NCI-H2227 treated with DMSO at 0.1 percent for 48 hours (cell line): ENCODE measurements at places on chromosomes 16 and 17.
A peak's percentile ranks its signal among the peaks of the same experiment; 100 is the strongest.

DNA sequence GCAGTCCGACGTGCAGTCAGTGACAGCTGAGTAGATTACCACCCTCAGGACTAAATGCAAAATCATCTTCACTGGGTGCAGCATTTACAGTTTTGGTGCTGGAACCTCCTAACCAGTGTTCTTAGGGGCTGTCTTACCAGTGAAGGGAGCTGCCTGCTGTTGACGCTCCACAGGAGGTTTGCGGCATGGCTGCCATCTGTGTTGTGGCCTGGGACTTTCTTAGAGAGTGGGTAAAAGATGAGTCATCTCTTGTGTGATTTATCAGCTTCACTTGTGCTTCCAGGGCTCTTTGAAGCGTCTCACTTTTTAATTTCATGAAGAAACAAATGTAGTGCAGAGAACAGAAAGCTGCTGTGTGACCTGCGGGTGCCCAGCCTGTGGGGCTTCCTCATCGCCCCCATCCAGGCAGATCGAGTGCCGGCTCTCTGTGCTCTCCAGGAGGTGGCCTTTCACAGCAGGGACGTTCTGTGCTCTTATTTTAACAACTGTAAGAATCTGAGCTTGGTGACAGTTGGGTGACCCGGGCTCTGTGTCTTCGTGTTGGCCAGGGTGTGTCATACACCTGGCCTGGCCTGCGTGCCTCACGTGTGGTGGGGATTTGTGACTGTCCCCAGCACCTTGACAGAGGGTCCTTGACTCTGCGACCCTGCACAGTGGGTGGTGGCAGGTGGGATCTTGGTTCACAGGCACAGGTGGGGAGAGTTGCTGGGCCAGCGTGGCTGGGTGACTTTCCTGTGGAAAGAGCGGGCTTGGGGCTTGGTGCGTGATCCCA is 24.3 kb upstream of the ZNF750 start:
- peak; percentile 34 for DNase-seq

- no peak for DNase-seq
Measured at GRCh38 chr17:67478401-67479041, 101.4 kb downstream of the PITPNC1 start.

- no peak for DNase-seq
Measured at GRCh38 chr17:50440838-50441829, 15.1 kb downstream of the ACSF2 start.

GRCh38 chr16:79372503-79373184 is 227.9 kb downstream of the MAF start:
- peak; percentile 2 for DNase-seq

DNA sequence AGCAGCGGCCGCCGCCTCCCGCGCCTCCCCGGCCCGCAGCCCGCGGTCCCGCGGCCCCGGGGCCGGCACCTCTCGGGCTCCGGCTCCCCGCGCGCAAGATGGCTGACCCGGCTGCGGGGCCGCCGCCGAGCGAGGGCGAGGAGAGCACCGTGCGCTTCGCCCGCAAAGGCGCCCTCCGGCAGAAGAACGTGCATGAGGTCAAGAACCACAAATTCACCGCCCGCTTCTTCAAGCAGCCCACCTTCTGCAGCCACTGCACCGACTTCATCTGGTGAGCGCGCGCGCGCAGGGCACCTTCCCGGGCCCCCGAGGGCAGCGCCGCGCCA is 258 bp downstream of the PRKCB start:
- no peak for DNase-seq

DNA sequence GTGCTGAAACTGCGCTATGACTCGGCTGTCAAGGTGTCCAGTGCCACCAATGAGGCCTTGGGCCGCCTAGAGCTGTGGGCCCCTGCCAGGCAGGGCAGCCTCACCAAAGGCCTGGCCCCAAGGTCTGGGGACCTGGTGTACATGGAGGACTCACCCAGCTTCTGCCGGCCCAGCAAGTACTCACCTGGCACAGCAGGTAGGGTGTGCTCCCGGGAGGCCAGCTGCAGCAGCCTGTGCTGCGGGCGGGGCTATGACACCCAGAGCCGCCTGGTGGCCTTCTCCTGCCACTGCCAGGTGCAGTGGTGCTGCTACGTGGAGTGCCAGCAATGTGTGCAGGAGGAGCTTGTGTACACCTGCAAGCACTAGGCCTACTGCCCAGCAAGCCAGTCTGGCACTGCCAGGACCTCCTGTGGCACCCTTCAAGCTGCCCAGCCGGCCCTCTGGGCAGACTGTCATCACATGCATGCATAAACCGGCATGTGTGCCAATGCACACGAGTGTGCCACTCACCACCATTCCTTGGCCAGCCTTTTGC is 25.0 kb downstream of the WNT9B start:
- no peak for DNase-seq

DNA sequence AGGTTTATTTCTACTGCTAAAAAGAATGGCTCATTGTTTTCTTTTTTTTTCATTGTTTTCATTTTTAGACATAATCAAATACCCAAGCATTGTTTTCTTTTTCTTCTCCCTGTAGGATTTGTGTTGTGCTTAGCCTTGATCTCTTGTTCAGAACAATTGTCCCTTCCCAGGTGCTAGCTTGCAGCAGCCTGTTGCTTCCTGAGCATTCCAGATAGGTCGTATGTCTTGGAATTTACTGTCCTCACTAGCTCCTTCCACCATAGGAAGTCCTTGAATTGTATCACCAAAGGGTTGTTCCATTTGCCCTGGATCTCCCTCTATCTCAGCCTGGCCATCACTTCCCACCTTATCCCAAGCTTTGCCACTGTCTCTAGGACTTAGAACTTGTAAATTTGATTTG is 10.0 kb upstream of the VPS4A start:
- no peak for DNase-seq

DNA sequence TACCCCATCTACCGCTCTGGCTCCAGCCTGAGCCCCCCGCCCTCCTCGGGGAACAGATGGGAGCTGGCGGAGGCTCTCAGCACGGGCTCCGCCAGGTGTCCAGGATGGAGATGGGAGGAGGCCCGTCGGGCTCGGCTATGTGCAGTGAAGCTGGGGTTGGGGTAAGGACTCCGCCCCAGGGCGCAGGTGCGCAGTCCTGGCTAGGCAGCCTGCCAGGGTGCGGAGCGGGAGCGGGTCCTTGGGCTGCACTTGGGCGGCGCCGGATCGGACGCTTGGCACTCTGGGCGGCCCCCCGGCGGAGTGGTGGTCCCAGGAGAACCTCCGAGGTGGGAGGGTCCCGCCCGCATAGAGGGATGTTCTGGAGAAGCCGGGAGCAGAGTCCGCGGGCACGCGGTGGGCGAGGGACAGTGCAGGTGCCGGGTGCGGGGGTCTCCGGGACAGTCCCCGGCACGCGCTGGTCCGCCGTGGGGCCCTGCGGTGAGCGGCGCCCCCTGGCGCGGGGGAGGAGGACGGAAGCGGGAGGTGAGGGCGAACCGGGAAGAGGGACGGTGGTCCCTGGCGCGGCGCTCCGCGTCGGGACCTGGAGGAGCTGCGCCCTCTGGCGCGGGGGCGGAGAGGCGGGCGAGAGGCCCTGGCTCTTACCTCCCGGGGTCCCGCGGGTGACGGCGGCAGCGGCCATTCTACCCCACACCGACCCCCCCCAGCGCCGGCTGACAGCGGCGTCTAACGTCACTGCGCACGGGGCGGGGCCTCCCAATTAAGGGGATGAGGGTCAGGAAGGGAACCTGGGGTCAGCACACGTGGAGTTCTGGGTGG is at the start of gene CAMTA2:
Gene CAMTA2, minus strand, starts transcription at position 725 of the 816 bp plus-strand sequence. CDS start 1,453 bp downstream, outside the sequence.
- DNase-seq, result peak; percentile 38

- DNase-seq, result peak; percentile 54
Measured at GRCh38 chr16:3187798-3188674, at the start of gene OR1F1. OR1F1 (plus strand) TSS chr16:3188204.

DNA sequence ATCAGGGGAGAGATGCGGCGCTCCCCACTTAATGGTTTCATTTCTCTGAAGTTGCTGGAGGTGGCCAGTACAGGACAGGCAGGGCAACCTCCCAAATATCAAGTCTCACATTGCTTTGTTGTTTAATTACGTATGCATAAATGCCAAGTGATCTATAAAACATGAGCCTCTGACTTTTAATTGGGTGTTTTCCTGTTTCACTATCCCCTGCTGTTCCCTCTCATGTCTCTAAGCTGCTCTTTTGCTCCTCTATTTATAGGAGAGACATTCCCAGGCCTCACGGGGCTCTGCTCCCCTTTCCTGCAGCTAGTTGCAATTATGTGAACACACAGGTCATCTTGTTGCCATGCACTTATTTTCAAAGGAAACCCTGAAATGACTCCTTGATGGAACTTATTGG is 1173.5 kb upstream of the GOT2 start:
- DNase-seq, result no peak

DNA sequence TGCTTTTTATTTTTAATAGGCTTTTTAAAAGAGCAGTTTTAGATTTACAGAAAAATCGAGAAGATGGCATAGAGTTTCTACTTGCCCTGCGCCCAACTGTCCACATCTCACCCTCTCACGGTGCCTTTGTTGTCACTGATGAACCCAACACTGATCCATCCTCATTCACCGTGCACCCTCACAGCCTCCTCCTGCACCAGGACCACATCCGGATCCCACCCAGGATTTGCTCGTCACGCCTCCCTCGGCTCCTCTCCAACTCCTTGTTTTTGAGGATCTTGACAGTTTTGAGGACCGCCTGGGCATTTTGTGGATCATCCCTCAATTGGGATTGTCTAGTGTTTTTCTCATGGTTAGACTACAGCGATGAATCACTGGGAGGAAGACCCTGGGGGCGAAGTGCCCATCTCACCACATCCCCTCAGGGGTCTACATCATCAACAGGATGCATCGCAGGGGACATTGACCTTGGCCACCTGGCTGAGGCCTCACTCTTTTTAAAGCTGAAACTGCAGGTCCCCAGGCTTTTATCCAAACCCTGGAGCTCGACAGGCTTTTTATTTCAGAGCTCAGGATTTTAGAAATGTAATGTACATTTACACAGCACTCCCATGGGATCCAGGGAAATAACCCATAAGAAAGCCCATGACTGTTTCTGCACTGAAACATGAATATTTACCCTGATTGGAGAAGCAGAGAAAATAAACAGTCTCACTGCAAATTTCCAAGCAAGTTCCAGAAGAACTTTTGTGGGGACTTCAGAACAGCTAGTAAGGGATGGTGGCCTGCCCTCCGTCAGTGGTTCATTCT is 71.8 kb upstream of the ZNF469 start:
- DNase-seq, result no peak

DNA sequence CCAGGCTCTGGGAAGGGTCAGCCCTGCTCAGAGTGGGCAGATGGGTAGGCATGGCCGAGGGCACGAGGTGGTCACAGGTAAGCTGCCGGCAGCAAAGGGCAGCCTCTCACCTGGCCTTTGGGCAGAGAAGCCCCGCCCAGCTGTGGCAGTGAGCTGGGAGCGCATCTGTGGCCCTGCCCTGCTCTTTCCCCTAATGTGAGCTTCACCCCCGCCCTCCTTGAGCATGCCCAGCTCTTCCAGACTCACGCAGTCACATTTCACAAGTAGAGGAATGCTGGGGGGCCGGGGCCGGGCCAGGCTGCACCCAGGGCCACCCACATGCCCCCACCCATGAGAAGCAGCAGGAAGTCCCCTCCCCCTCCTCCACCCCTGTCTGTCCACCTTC is 40.7 kb upstream of the SLC38A10 start:
- DNase-seq, result no peak

DNA sequence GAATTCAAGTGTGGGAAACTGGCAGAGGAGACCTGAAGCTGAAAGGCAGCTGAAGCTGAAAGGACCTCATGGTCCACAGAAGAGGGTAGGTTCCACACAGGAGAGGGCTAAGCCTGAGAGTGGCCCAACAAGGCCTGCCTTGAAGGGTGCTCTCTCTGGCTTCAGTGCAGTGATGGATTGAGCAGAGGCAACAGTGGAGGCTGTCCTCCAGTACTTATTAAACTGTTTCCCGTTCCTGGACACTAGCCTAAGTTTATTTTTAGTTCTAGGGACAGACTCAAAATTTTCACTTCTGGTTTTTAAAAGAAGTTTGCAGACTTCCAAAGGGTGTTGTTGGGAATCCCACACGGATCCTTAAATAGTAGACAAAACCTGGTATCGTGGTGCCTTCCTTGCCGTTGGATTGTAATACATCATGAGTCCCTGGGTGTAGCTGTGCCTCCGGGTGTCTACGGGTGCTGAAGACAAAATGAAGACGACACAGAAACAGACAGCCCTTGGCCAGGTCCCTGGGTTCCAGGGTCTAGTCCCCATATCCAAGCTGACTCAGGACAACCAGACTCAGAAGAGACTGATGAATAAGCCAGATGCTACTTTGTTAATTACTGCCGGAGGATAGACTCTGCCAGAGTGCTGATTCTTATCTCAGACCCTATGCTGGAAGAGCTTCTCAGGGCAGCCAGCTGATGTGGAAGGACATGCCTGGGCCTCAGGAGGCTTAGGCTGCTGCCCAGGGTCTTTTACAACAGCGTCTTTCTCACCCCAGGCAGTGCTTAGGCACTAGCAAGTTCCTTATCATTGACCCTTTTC is 7.1 kb upstream of the CMTM4 start:
- no peak for DNase-seq

GRCh38 chr17:7763919-7764318 is 46.4 kb downstream of the DNAH2 start:
- no peak for DNase-seq

GRCh38 chr16:1900452-1900774 is 17.8 kb downstream of the HS3ST6 start:
- no peak for DNase-seq

DNA sequence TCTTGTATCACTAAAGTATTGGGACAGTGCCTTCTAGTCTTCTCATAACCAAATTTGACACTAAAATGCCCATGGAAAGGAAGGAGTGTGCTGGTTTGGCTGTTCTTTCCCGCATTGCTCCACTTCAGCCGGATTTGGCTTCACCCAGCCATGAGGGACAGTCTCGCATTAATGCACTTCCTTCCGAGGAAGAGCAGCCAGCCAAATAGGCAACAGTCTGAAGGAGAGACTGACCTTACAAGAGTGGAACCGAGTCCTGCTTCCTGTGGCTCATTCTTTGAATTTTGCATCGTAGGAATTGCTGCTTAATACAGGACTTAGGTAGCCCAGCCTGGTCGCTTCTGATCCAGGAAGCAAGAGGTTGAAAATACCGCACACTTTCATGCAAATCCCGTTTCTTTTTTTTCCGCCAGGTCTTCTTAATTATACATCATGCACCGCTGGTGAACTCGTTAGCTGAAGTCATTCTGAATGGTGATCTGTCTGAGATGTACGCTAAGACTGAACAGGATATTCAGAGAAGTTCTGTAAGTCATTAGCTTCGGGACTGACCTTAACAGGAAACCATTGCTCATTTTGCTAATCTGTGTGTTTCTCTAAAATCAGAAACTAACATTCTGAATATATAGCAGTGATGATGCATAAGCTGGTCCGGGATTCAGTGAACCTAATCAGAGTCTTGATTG is 38.2 kb downstream of the CLEC16A start:
- no peak for DNase-seq

GRCh38 chr17:77495575-77495974 is 354.8 kb downstream of the SEC14L1 start:
- DNase-seq, result no peak

DNA sequence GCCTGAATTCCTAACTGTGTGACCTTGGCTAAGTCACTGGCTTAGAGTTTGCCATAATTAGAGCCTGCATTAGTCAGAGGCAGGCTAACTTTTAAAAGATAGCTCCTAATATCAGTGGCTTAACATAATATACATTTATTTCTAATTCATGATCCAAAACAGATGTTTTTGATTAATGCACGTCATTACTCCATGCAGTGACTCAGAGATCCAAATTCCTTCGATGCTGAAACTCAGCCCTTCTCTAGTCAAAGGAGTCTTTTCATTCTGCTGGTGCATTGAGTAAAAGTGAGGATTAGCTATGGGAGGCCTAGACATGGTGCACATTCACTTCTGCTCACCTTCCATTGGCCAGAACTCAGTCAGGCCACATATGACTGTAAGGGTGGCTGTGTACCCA is 49.8 kb downstream of the IRX3 start:
- DNase-seq, result no peak
